Aorta (tissue), 5 donors: ENCODE measurements at places on chromosomes 2 and 18.

DNA sequence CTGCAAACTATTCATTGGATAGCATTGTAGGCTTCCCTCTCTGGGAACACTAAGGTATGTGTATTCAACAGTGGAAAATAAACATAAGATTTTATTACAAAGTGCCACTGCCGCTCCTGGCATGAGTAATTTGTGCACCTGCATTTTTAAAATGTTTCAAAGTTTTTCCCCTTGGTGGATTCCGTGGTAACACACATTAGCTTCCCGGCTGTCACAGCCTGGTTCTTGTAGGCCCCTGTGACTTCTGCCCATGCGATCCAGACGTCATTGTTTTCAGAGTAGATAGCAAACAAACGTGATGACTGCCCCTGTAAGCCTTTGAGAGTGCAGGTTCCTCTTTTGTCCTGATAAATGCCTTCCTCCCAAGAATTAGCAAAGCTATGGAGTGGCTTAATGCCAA lies 421.0 kb downstream of the ZNF521 start:
- no peak overlapping the region for H3K27ac ChIP-seq
- H3K27me3 ChIP-seq = no peaks in the 10 kb centered on the region
- no peaks in the 10 kb centered on the region for H3K4me1 ChIP-seq
- H3K36me3 ChIP-seq = no peaks in the 10 kb centered on the region
- no peak for DNase-seq
- H3K4me3 ChIP-seq = no peak overlapping the region

GRCh38 chr2:187906021-187906420 lies 351.8 kb upstream of the TFPI start:
- H3K27me3 ChIP-seq = no peaks in the 10 kb centered on the region
- DNase-seq = no peak
- no peak overlapping the region for H3K27ac ChIP-seq
- no peaks in the 10 kb centered on the region for H3K4me1 ChIP-seq
- no peaks in the 10 kb centered on the region for H3K36me3 ChIP-seq
- no peak overlapping the region for H3K4me3 ChIP-seq

DNA sequence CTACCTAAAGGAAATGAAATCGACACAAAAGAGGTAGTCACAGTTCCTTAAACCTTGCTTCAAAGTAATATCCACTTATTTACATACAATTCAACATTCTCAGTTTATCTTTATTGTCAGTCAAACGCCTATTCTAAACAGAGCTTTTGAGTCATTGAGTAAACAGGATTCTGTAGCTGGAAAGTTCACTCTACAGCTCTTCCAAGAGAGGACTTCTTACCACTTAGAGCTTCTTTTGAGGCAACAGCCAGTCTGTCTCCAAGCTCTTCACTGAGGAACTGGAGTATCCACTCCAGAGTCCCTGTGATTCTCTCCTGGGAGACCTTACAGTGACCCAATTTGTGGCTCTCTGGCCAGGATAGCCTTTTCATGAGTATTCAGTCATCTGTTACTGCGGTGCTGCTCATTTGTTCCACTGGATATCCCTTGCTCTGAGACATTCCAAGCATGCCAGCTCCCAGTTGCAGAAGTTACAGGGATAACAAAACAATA lies 210.9 kb upstream of the OSR1 start:
- H3K36me3 ChIP-seq = no peaks in the 10 kb centered on the region
- no peaks in the 10 kb centered on the region for H3K27me3 ChIP-seq
- peaks cover 1% of the 10 kb centered on the region for H3K4me1 ChIP-seq
- H3K4me3 ChIP-seq = no peak overlapping the region

- DNase-seq = no peak
- no peak overlapping the region for H3K4me3 ChIP-seq
- no peaks in the 10 kb centered on the region for H3K4me1 ChIP-seq
Observed at GRCh38 chr2:49286726-49287125, 132.4 kb upstream of the FSHR start.

DNA sequence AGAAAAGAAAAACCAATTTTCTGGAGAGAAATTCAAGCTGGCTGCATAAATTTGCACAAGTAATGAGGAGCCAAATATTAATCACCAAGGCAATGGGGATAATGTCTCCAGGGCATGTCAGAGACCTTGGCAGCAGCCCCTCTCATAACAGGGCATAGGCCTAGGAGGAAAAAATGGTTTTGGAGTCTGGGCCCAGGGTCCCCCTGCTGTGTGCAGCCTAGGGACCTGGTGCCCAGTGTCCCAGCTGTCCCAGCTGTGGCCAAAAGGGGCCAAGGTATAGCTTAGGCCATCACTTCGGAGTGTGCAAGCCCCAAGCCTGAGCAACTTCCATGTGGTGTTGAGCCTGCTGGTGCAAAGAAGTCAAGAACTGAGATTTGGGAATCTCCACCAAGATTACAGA lies 57.1 kb downstream of the SCN7A start:
- no peaks in the 10 kb centered on the region for H3K36me3 ChIP-seq
- H3K4me3 ChIP-seq = no peak overlapping the region
- DNase-seq = no peak
- peaks cover 4% of the 10 kb centered on the region for H3K27me3 ChIP-seq

GRCh38 chr2:146229508-146230155 lies 1615.2 kb upstream of the ACVR2A start:
- no peak overlapping the region for H3K27ac ChIP-seq
- no peaks in the 10 kb centered on the region for H3K4me1 ChIP-seq
- H3K27me3 ChIP-seq = no peaks in the 10 kb centered on the region
- H3K4me3 ChIP-seq = no peak overlapping the region

DNA sequence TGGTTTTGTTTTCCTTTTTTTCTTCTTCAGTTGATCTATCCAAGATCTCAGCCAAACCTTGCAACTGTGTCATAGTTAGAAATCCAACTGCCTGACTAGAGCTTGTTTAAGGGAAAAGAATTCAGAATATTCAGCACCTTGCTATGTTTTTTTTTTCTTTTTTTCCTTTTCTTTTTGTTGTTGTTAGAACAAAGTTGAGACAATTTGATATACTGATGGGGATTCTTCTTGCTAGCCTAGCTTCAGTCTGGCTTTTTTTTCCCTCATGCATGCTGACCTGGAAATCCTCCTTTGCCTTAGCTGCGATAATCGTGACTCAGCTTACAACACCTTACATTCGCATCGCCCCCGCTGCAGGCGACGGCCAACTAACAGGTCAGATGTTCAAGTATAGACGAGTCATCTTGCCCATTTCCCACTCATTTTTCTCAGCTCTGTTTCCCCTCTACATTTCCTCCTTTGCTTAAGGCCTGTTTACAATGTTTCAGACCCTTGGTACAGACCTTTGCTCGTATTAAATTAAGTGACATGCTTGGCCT lies 487.2 kb upstream of the RAB12 start:
- no peak for DNase-seq
- peaks cover 2% of the 10 kb centered on the region for H3K4me1 ChIP-seq
- H3K27ac ChIP-seq = no peak overlapping the region
- no peaks in the 10 kb centered on the region for H3K36me3 ChIP-seq
- H3K27me3 ChIP-seq = no peaks in the 10 kb centered on the region

DNA sequence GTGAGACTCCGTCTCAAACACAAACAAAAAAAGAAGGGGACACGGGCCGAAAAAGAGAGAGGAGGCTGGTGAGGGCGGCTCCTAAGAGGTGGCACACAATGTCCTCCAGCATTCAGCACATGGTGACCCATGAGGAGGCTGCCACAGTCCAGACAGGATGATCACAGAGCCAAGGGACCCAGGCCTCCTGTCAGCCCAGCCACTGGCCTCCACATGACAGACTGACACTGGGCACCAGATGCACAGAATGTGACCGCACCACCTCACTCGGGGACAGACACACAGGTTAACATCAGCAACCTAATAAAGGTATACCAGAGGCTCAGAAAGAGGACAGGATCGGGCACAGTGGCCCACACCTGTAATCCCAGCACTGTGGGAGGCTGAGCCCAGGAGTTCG lies 21.0 kb downstream of the PASK start:
- H3K27ac ChIP-seq = no peak overlapping the region
- peak; percentile 44 for DNase-seq
- no peaks in the 10 kb centered on the region for H3K27me3 ChIP-seq
- H3K4me3 ChIP-seq = no peak overlapping the region
- H3K4me1 ChIP-seq = no peaks in the 10 kb centered on the region

- no peak overlapping the region for H3K27ac ChIP-seq
- H3K4me3 ChIP-seq = no peak overlapping the region
- H3K36me3 ChIP-seq = no peaks in the 10 kb centered on the region
- DNase-seq = no peak
Observed at GRCh38 chr18:69647702-69648101, 247.0 kb downstream of the DOK6 start.

GRCh38 chr2:212015588-212015987 lies 523.0 kb downstream of the ERBB4 start:
- no peaks in the 10 kb centered on the region for H3K27me3 ChIP-seq
- H3K4me1 ChIP-seq = peaks cover 4% of the 10 kb centered on the region
- H3K36me3 ChIP-seq = no peaks in the 10 kb centered on the region
- no peak for DNase-seq
- H3K27ac ChIP-seq = no peak overlapping the region

DNA sequence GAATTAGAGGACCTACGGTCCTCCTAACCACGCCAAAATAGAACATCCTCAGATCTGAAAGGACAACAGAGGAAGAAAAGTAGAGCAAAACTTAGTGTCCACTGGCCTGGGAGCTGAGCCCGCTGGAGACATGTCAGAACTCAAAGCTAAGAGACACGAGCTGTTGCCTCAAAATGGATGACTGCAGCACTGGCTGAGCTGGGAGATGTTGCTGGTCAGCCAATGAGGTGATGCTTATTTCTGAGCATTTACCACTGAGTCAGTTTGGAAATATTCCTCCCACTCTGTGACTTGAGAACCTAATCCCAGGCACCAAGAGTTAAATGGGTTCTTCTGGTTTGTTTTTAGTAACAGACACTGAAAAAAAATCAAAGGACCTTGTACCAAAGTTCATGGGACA lies 32.6 kb downstream of the FBXO15 start:
- DNase-seq = no peak
- H3K36me3 ChIP-seq = no peaks in the 10 kb centered on the region
- peaks cover 2% of the 10 kb centered on the region for H3K27me3 ChIP-seq
- no peak overlapping the region for H3K4me3 ChIP-seq
- H3K4me1 ChIP-seq = no peaks in the 10 kb centered on the region

DNA sequence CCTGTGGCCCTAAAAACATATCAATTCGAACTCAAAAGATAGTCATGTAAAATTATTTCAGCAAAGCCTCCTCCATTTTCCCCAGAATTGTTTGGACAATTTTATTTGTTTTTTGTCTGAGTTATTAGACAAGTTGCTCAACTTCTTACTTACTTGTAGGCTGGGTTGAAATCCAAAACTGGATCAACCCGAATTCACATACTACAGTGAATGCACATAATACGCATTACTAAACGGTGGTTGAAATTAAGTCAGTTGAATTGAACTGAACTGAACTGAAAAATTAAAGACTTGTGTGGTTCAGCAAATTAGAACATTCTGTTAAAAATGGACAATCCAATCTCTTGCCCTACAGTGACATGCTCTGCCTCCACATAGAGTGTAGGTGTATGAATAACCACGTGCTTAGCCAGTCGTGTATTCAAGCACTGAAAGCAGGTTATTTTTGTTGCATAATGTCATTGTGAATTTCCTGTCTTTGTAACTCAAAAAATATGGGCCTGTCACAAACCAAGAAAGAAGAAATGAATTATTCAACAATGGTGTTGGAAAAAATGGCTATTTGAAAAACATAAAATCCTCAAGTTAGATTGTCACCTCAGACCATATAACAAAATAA lies 441.0 kb downstream of the TXNL1 start:
- no peaks in the 10 kb centered on the region for H3K36me3 ChIP-seq
- H3K4me3 ChIP-seq = no peak overlapping the region
- H3K27ac ChIP-seq = no peak overlapping the region
- no peaks in the 10 kb centered on the region for H3K27me3 ChIP-seq
- H3K4me1 ChIP-seq = peaks cover 24% of the 10 kb centered on the region

DNA sequence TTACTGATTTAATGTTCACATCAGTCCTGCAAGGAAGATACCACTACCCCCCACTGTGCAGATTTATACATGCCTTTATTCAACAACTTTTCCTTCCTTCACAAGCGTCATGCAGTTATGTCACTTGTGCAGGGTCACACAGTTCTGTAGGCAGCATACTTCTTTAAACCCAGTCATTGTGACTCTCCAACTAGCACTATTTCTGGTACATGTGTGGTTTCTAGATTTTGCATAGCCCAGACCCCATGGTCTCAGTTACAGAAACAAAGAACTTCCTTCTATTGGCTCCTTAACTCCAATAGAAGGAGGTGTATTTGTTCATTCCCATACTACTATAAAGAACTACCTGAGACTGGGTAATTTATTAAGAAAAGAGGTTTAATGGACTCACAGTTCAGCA lies 333.1 kb downstream of the ZNF516 start:
- H3K4me1 ChIP-seq = no peaks in the 10 kb centered on the region
- no peaks in the 10 kb centered on the region for H3K36me3 ChIP-seq
- H3K27me3 ChIP-seq = no peaks in the 10 kb centered on the region

DNA sequence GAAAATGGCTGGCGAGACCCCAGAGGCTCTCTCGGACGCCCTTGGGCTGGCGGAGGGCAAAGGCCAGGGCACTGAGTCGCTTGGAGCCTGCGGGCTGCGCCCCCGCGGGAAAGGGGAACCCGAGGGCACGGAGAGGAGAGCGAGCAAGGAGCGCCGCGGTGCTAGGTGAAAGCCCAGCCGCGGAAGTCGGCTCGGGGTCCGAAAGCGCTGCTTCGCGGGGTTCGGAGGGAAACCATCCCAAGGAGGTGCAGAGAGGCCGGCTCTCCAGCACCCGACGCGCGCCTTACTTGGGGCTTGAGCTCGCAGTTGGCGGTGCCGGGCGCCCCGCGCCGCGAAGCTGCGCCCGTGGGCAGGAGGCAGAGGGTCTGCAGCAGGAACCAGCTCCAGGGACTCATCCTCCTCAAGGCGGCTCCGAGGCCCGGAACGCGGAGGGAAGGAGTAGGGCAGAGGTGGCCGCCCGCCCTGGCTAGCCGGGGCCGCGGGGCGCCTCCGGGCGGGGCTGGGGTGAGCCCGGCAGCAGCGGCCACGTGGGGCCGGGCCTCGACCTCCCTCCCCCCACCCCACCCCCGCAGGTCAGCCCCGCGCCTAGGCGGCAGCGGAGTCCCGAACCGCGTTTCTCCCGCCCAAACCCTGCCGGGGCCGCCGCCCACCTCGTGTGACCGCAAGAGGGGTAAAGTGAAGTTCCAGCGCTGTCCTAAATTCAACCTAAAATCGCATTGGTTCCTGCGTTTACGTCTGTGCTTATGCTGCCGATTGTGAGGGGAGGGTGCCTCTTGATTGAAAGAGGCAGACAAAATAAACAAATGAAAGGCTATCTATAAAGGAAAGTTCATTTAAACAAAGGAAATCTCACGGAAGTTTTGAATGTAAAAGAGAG lies at the start of gene TRABD2A:
Gene TRABD2A, minus strand, starts transcription at position 440 of the 877 bp plus-strand sequence. Its CDS starts 45 bp downstream, at position 395.
- peak within 1 kb of the TSS; percentile 52 for H3K4me3 ChIP-seq
- peak; percentile 80 for DNase-seq
- H3K4me1 ChIP-seq = peaks cover 6% of the 10 kb centered on the region
- no peak within 1 kb of the TSS for H3K27ac ChIP-seq
- no peaks in the 10 kb centered on the region for H3K36me3 ChIP-seq

DNA sequence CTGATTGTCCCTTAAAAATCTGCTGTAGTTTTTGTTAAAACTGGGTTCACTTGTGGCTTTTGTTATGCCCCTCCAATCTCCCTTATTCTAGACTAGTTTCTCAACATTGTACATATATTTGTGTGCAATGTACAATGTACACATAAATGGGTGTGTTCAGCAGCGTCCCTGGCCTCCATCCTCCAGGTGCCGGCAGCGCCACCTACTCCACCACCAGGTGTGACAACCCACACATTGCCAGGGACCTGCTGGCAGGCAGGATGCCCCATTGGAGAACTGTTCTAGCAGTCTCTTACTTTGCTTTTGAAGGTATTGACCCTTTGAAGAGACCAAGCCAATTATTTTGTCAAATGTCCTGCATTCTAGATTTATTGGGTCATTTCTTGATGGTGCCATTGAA lies 75.4 kb downstream of the SH3RF3 start:
- H3K27ac ChIP-seq = no peak overlapping the region
- H3K36me3 ChIP-seq = no peaks in the 10 kb centered on the region
- no peaks in the 10 kb centered on the region for H3K27me3 ChIP-seq
- no peak for DNase-seq
